ENCODE measurements at places on chromosomes 3 and 15.

DNA sequence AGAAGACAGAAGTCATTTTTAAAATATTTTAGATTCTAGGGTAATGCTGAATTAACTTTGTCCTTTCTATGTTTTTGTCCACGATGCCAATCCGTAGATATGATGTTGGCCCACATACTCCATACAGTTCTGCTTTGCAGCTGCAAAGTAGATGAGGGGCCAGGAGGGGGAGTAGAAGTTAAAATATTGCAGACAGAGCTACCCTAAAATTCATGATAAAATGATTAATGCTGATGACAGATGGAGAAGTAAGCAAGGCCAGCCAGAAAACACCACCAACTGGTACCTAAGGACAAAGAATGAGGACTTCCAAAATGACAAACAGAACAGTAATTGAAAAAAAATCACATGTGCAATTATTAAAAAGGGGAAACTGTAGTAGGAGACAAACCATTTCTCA, 756.6 kb upstream of the ARPP21 start:
- no peak for DNase-seq

- DNase-seq, result no peak
Observed at GRCh38 chr15:48409623-48410022, 78.4 kb downstream of the DUT start.

GRCh38 chr15:60580650-60581376, 101.9 kb upstream of the ICE2 start:
- no peak for DNase-seq

- no peak for DNase-seq
Observed at GRCh38 chr15:89119489-89120478, 31.5 kb downstream of the ABHD2 start.

DNA sequence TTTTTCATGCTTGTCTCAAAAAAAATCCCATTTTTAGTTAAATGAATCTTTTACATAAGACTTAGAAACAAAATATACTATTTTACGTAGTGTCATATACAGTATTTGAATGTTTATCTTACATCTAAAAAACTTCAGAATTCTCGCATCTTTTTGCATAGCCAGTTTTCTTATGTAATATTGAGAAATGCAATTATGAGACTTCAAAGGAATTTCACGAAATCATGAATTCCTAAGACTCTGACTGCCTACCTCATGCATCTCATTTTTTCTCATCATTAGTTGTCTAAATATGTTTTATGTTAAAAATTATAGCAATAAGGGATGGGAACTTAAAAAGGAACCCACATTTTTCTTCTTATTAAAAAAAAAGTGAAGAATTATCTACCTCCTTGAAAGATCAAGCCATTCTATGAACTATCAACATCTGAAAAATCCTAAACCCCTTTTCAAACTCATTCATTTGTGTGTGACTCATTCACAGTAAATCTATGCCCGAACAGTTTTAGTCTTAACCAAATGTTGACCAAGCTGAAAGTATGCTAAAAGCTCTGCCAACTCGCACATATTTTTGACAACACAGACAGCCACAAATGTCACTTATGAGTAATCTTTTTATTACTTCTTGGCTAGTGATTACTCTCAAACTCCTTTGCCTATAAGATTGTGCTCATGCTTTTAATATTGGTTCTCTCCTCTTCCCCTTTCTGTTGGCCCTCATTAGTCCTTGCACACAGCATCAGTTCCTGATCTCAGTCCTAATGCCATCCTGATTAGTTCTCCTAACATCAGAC, 115.9 kb downstream of the DCLK3 start:
- DNase-seq, result no peak

GRCh38 chr3:134708671-134709070, 57.8 kb upstream of the KY start:
- DNase-seq, result no peak

DNA sequence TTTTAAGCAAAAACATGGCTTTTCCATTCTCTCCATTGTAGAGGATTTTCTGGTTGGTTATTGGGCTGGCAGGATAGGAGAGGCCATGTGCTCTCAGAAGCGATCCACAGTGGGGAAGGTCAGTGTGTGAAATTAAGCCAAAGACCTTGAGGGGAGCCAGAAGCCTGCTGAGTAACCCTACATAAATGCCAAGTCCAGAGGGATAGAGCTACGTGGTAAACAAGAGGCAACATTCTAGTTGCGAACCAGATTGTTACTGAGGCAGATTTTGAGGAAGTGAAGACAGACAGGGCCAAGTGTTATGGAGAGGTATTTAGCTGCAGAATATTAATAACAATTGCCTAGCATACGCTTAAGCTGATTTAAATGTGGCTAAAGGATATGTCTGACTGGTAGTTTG, 592.8 kb upstream of the GBE1 start:
- no peak for DNase-seq

GRCh38 chr15:65712415-65712814, 79.7 kb downstream of the DENND4A start:
- DNase-seq, result no peak

DNA sequence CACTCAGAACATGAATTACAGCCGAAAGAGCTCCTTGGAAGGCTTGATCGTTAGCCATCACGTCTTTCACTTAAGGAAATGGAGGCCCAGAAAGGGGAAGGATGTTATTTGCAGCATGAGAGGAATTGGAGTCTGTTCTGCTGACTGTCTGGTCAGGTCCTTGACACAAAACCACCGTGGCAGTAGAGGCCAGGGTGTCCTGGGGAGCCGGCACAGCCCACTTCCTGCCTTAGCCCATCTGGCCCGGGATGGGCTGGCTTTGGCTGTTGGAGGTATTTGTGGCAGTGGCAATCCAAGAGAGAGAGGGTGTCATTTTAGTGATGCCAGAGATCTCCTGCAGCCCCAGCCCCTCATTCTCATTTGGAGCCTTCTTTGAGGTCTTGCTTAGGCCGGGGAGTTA, 37.4 kb downstream of the ST6GAL1 start:
- no peak for DNase-seq

GRCh38 chr3:177692304-177692975, 495.2 kb upstream of the TBL1XR1 start:
- DNase-seq, result no peak

DNA sequence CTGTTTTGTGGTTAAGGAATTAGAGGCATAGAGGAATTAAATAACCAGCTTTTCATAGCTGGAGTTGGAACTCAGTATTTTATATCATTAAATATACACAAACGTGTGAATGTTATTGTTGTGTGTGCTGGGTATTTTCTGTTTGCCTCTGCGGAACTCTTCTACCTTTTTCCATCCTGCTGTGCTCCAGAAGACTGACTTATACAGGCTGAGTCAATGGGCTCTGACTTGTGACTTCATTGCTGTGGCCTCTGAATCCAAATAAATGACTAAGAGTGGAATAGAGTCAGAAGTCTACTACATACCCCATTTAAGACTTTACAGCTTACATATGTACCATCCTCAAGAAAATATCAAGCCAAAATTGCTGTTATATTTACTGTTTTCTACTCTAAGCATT, 17.6 kb downstream of the ARIH1 start:
- DNase-seq, result no peak

GRCh38 chr15:73232776-73233175, 136.0 kb downstream of the HCN4 start:
- no peak for DNase-seq

- DNase-seq, result no peak
Observed at GRCh38 chr3:129017484-129017899, 16.4 kb downstream of the EFCC1 start.

DNA sequence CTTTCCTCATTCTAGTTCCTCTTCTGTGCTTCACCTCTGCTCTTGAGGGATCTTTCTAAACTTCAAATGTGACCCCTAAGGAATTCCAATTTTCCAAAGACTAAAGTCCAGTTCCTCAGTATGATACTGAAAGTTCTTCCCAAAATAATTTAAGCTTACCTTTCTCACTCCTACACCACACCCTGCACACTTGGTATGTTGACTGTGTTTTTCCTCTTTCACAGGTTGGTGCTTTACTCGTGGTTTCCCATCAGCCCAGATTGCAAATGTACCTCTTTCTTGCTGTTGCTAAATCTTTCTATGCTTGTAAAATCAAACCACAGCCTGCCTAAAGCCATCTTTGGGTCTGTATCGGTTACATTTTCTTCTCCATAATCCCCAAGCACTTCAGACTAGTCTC, 30.5 kb upstream of the CLDN16 start:
- no peak for DNase-seq

GRCh38 chr15:77064063-77064462, 6.8 kb downstream of the TSPAN3 start:
- no peak for DNase-seq

DNA sequence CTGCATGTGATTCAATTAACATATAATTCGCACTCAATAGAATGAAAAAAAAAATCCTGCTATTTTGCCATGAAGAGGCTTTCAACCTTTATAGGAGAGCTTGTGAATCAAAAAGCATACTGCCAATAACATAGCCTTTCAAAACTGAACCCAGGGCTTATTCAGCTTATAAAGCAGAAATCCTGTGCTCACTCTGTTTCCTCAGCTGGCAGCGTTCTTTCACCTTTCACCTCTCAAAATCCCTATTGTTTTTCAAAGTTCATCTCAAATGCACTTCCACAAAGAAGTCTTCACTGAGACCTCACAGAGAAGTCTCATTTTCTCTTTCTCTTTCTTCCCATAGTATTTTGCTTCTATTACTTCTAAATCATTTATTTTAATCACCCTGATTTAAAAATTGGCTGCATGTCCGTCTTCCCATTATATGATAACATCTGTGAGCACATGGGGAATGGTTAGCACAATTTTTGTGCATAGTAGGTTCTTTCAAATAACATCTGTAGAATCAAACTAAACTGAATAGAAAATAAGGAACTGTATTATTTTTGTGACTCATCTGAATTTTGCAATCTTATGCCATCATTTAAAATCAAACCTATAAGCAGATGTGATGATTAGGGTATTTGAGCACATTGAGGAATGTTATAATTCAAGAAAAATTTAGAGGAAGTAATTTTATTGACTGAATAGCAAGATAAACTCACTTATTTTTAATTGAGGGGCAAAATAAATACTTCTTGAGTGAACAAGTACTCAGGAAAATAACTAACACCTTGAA, 373.4 kb downstream of the NLGN1 start:
- no peak for DNase-seq

DNA sequence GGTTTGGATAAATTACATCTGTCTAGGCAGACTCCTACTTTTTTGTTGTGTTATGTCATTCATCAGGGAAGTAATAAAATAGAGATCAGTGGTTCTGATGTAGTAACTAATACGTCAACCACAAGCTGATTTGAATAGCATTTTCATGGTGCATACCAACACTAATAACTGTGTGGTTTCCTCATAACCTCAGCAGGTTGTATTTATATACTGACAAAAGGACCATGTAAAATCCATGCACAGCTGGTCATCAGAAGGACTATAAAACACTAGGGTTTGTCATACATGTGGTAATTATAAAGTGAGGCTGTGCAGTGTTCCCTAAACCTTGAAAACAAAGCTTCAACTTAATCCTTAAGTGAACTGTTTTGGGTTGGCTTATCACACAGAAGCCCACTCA, 216.8 kb upstream of the RBMS3 start:
- no peak for DNase-seq

DNA sequence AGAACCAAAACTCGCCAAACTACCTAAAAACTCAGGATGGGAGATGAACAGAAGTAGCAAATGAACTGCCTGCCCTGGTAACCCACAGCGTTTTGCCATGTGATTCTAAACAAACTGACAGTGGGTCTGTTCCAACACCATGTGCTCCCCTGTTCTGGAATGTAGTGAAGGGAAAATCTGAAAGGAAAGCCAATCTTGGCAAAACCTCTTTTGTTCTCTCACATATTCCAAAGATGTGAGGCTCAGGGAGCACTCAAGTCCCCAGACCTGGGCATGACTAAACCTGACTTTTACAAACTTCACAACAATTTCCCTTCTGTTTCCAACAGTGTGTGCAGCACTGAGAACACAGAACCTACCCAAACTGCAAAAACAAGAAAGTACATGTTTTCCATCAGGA, 116.1 kb downstream of the IMPG2 start:
- DNase-seq, result no peak

DNA sequence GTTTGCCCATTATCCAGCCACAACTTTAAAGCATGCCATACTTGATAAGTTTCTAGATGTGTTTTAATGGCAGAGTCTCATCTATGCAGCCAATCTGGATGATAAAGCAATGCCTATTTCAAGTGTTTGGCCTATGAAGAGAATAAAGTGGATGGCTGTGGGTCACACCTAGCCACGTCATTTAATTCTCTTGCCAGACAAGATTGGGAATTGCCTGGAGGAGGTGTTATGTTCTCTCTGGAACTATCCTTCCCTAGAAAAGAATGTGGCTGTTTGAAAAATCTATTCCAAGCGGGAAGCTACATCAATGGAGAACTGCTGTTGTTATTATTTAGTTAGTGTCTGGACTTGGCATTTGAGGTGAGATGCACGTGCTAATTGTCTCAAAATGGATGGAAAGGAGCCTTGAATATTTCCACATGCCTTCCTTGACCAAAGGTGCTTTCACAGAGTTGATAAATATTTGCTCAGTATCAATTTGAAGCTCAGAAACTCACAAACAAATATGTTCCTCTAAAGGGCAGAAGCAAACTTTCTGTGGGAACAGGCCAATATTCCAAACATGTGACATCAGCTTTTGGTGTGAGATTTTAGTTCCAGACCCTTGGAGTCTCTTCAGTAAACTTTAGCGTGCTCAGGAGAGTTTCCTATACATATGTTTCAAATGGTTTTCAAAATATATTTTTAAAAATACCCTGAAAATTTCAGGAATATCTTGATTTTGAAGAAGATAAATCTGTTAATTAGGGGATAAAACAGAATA, 510.6 kb upstream of the SGO1 start:
- no peak for DNase-seq

DNA sequence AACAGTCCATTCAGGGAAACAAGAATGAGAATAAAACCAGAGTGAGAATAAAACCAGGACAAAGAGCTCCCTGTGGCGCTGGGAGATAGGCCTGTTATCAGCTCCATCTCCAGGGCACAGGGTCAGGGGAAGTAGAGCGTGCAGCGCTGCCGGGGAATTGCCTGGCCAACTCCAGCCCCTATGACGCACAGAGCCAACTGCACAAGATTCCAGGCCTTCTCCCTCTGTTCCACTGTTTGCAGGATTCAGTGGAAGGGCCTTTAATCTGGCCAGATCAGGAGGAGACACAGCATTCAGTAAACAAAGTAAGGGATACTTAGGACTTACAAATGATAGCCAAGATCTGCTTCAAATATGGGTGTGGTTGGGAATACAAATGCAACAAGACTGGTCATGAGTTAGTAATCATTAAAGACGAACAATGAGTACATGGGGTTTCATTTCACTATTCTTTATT, 49.4 kb downstream of the ITGB5 start:
- no peak for DNase-seq

DNA sequence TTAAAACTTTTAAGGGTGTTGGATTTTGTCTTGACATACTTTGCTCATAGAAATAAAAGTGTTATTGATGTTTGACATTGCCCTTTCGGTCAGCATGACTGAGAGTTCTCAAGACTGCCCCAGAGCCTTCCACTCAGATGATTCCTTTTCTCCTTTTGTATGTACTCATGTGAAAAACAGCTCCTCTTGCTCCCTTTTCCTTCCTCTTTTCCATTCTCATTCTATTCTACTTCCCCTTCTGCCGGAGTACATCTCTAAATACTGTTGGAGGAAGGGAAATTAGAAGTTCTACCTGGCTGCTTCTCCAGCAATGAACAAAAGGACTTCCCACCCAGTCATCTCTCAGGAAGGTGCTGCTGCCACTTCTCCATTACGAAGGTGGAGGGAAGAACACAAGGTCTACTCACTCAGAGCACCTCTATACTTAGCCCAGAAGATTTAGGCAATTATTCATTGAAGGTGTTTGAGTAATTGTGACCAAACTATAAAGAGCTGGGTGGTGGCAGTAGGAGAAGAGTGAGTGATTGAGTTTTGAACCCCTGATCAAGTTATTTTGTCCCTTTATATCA, 163.8 kb upstream of the MBNL1 start:
- DNase-seq, result no peak

- no peak for DNase-seq
Observed at GRCh38 chr15:42363487-42363886, 4.2 kb downstream of the CAPN3 start.
